ENCODE measurements at places on chromosomes 7 and 10. TPM values are rescaled to one million over a fixed set of nuclear protein-coding genes. Genes with fewer than 3 reads are reported as not detected.

The GHITM gene
- 117 TPM for total RNA-seq

The CYP26A1 gene
- not detected for total RNA-seq

The PNLIP gene
- not detected for total RNA-seq

The KCND2 gene
- 11.3 TPM for total RNA-seq

The TMEM236 gene
- total RNA-seq: 0.09 TPM

The C10orf71 gene
- total RNA-seq: not detected

The ODAD2 gene
- 0.18 TPM for total RNA-seq

- DNase-seq: peak; percentile 18
Measured at GRCh38 chr7:28536259-28536658, 123.9 kb downstream of the CREB5 start.

DNA sequence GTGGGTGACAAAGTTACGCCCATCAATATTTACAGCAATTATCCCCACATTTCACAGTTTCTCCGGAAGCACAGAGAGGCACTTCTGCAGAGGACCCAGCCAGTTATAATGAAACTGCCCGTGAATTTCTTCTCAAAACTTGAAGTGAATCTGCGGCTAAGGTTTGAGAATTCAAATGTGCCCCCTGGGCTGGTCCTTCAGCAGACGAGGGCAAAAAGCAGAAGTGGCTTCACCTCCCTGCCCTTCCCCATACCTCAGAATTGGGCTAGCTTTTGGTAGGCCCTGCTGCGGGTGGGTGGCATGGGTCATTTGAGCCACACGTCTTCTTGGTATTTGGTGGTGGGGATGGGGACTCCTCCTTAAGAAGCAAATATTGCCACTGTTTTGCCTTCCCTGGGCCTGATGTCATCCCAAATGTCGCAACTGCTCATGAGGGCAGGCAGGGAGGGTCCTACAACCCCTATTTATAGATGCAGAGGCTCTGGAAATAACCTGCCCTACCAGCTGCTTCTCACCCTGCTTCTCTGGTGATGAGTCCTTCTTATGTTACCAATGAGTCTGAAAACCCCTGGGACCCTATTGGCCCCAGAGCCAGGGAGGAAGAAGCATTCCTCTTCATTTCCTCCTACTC, 16.6 kb upstream of the WDFY4 start:
- no peak for DNase-seq

DNA sequence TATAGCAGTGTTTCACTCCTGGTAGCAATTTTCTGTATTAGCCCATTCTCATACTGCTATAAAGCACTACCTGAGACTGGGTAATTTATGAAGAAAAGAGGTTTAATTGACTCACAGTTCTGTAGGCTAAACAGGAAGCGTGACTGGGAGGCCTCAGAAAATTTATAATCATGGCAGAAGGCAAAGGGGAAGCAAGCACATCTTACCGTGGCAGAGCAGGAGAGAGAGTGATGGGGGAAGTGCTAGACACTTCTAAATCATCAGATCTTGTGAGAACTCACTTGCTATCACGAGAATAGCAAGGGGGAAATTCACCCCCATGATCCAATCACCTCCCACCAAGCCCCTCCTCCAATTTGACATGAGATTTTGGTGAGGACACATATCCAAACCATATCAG, 131.6 kb upstream of the EFCAB10 start:
- DNase-seq: no peak

DNA sequence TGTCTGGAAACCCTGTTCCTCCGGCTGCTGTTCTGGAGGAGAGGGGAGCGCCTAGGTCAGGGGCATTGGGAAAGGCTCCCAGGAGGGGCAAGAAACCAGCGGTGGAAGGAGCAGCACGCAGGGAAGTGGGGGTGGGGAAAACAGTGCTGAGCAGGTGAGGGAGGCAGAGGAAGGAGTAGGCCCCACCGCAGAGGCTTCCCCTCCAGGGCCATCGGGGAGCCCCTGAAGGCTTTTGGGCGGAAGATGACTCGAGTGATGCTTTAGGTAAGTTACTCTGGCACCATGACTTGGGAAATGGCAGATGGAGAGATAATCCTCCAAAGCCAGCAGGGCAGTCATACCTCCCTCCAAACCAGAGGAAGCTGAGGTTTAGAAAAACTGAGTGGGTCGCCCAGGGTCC, 106.5 kb upstream of the ANLN start:
- no peak for DNase-seq

GRCh38 chr7:37645282-37646050, 38.1 kb upstream of the GPR141 start:
- no peak for DNase-seq

GRCh38 chr7:48175019-48175418, 3.8 kb downstream of the ABCA13 start:
- DNase-seq: no peak

- DNase-seq: peak; percentile 88
Measured at GRCh38 chr10:94358480-94358879, 4.3 kb downstream of the NOC3L start.

DNA sequence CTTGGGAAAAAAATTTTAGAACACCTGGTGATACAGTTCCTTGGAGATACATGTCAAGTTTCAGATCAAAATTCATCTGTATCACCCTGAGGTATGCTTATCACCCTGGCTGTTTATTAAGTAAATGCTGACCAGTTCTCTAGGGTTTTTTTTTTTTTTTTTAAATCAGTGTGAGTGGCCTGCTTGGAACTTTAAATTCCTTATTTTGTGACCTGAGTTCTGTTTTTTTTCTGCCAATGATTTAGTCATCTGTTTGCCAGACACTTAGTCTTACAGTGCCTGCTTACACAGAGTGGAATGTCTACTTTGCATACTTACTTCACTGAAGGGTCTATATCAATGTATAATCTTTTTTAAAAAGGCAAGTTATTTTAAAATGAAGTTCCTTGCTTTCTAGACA, 1.8 kb downstream of the TSPAN13 start:
- no peak for DNase-seq

DNA sequence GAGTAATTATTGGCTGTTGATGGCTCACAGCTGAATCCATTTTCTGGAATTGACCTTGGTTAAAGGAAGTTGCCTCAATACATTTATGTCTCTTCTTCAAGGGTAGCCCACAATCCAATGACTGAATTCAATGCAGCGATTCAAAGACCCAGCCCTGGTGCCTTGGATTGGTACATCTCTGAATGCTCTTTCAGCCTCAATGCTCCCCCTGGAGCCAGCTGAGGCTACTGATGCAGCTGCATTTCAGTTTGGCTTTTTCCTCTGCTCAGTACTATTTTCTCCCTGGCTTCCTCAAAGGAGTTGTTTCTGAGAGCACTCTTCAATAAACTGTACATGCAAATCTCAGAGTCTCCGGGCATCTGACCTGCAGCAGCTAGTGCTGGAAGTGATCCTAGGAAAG, 633 bp upstream of the EBLN1 start:
- no peak for DNase-seq

DNA sequence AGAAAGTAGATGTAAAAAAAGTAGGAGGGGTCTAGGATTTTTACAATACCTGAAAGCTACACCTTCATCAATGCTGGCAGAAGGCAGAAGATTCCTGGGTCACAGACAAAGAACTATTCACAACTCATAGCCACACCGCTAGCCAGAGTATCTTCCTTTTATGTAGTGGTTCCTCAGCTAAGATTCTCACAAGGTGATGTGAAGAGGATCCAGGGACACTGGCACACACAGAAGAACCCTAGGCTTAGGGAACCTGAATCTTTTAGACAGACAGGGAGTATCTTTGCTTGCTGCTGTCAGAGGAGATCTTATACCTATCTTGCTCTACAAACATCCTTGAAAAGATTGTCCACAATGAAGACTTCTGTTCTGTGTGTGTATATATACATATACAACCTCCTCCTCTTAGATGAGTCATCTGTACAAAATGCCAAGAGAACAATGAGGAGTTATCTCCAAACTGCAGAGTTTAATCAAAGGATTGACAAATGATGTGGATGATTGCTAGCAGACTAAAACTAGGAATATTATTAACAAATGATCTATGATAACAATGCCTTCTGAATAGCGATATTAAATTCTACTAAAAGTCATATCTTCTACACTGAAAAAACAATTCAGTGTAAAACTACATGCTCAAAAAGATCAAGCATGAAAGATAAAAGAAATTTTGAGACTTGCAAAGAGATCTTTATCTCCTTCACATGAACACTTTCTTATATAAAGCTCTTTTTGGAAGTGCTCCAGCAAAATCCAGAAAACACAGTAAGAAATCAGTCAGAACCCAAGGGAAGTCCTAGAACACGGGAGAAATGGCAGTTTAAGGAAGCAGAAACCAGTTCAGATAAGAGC, 409.3 kb downstream of the PARD3 start:
- DNase-seq: peak; percentile 60

- DNase-seq: peak; percentile 97
Measured at GRCh38 chr10:114504769-114505579, 100.7 kb upstream of the AFAP1L2 start.

Data from fibroblast of the aortic adventitia (primary cell).